ENCODE measurements at places on chromosomes 16 and 17.

DNA sequence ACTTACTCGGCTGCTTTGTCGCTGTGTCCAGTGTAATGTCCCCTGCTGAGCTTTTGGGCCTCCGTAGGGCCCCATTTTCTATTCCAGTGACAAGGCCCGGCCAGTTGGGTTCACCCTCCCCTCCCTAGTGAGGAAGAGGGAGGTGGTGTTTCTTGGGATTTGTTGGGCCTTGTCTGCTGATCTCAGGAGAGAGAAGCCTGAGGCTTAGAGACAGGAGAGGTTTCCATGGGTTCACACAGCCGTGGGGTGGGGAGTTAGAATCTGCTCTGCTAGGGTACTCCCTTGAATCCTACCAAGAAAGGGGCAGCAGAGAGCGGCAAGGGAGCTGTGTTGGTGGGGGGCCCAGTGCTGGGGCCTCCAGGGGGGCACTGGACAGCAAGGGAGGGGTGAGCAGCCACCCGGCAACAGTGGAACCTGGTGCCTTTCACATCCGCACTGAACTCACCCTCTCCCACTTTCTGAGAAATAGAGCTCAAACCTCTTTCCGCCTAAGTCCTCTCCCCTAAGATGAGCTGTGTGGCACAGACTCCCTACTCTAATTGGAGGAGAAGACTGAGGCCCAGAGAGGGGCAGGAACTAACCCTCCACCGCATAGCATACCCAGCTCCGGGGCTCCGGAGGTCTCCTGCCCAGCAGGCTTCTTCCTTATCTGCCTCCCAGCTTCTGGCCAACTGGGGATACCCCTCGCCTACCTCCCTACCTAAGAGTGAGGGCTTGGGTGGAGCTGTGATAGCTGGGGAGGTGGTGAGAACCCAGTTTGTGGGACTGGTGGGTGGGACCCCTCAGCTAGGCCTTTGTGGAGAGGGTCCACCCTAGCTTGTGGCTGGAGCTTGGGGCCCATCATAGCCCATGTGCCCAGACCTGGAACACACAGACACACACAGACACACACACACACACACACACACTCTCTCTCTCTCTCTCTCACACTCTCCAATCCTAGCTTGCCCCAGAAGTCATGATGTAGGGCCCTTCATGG is 6.8 kb downstream of the TBKBP1 start:
- no peak for DNase-seq

DNA sequence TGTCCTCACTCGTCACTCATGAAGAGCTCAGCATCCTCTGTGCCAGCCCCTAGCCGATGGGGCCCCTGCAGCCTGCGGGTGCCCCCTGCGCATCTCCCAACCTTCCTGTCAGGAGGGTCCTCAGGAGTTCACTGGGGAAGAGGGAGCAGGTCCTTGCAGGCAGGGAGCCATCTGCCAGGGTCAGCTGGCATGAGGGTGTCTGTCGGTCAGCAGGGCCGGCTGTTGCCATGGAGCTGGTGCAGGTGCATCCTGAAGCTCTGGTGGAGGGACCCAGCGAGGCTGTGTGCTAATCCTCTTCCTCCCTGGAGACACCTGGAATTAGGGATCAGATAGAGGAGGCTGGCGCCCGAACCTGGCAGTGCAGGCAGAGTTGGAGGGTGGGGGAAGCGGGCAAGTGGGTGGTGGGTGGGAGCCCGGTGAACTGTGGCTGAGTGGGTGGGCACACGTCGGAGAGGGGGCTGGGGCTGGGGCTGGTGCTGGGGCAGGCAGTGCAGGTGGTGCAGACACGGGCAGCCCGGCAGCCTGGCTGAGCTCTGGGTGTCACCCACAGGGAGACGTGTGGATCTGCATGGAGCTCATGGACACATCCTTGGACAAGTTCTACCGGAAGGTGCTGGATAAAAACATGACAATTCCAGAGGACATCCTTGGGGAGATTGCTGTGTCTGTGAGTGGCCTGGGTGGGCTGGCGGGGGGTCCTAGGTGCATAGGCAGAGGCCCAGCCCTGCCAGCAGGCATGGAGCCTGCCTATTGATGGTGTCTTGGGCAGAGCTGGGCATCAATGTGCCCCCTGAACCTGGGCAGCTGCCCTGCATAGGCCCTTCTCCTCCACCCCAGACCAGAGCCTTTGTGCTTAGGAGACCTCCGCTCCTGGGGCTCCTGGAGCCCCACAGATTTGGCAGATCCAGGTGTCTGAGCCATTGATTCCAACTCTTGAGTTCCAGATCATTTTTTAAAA is 17.4 kb downstream of the MAP2K3 start:
- DNase-seq: no peak

- DNase-seq: no peak
Measured at GRCh38 chr17:28475151-28475900, 1.9 kb downstream of the SLC13A2 start.

GRCh38 chr16:29182501-29182900 is 197.6 kb downstream of the LAT start:
- no peak for DNase-seq

- no peak for DNase-seq
Measured at GRCh38 chr17:57425431-57425830, 169.1 kb downstream of the MSI2 start.

GRCh38 chr17:81513753-81514488 is 1.3 kb upstream of the ACTG1 start:
- no peak for DNase-seq

- no peak for DNase-seq
Measured at GRCh38 chr17:43779145-43780125, 658 bp upstream of the DUSP3 start.

- no peak for DNase-seq
Measured at GRCh38 chr17:61436273-61436672, 15.9 kb upstream of the TBX4 start.

DNA sequence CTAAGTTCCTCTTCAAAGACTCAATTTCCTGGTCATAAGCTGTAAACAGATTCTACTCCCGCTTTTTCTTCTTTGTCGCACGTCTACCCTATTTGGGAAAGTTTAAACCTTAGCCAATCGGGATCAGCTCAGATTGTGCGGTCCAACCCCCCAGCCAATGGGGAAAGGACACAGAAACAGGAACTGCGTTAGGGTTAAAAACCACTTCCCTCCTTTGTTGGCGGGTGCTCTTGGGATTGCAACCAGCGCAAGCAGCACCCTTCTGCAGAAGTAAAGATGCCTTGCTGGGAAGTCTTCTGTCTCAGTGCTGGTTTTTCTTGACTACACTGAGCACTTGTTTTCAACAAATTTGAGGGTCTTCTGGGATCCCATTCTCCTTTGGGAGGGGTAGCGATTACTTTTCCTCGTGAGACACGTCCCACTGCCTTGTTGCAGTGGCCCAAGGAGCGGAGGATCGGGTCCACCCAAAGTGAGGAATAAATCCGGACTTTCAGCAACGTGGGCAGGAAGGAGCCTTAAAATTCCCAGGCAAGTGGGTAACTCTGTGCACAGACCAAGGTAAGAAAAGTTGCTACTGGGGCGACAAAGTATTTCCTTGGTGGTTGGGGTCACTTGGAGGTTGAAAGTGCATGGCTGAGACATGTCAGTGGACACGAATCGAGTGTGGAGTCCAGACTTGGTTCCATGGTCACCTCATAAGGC is 1.0 kb upstream of the YPEL3 start:
- DNase-seq: no peak

DNA sequence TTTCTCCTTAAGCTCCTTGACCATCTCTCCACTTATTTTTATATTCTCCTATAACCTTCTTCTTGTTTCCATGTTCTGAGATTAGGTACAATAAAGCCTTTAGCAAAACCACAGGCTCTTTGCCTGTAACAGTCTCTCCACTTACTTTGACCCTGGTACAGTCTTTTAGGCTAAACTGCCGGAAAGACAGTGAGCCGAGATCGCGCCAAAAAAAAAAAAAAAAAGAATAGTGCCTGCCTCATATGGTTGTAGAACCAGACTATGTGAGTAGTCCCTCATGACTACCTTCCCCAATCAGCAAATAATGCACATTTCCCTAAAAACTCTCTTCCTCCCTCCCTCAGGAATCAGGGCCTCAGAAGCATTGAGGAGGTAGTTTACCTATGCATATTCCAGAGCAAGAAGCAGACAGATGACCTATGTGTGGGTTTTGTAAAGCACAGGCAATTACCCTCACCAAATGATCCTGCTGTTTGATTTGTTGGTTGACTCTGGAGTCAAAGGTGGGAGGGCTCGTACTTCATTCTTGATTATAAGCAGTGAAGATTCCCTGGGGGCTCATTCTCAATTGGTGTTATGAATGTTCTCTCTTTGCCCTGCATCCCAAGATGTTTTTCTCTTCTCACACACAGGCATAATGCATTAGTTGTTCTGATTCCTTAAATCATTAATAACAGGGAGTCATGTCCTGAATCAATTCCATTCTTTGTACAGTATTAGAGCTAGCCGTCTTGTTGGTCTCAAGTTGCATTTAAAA is 8.9 kb upstream of the NME1 start:
- DNase-seq: no peak

- DNase-seq: no peak
Measured at GRCh38 chr16:55408661-55409060, 70.3 kb upstream of the MMP2 start.

- DNase-seq: no peak
Measured at GRCh38 chr16:79008869-79009179, 591.7 kb downstream of the MAF start.

DNA sequence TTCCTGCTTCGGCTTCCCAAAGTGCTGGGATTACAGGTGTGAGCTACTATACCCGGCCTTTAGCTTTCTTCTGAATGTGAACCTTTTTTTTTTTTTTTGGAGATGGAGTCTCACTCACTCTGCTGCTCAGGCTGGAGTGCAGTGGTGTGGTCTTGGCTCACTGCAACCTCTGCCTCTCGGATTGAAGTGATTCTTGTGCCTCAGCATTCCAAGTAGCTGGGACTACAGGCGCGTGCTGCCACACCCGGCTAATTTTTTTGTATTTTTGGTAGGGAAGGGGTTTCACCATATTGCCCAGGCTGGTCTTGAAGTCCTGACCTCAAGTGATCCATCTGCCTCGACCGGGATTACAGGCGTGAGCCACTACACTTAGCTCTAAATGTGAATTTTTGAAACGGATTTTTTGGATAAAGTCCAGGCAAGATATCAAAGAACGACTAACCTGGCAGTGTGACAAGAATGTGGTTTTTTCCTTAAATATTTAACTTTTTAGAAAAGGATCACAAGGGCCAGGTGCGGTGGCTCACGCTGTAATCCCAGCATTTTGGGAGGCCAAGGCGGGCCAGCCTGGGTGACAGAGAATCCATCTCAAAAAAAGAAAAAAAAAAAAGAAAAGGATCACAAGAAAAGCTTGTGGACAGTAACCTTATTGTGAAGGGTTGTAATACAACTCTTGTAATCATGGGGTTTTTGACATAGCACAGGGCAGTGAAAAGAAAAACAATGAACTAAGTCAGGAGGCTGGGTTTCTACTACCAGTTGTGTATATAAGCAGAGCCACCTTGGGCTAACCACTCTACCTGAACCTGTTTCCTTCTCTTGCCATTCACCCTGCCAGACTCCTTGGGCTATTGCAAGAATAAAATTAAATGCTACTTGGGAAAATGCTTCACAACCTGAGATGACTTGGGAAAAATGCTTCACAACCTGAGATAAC is 6.2 kb downstream of the BRCA1 start:
- DNase-seq: no peak

- DNase-seq: no peak
Measured at GRCh38 chr16:84610376-84610775, 7.5 kb downstream of the COTL1 start.

DNA sequence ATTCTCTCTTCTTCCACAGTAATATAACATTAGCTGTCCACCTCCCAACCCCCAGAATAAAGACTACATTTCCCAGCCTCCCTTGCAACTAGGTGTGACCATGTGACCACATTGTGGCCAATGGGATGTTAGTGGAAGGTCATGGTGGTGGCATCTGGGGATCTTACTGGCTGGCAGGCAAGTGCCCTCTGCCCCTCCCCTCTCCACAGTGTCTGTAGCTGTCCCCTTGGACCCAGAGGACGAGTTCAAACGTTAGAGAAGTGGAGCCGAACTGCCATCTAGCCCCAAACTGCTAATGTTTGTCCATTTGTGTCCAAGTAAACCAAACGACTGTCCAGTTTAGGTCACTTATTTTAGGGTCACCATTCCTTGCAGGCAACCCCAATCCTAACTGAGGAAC is 26.6 kb upstream of the KCNG4 start:
- peak; percentile 29 for DNase-seq

GRCh38 chr17:5065227-5065744 is 13.0 kb upstream of the ZFP3 start:
- no peak for DNase-seq

GRCh38 chr17:80855948-80856862 is 135.4 kb upstream of the CHMP6 start:
- no peak for DNase-seq

GRCh38 chr16:57283959-57284208 is 588 bp downstream of the PLLP start:
- DNase-seq: no peak

- no peak for DNase-seq
Measured at GRCh38 chr17:68152161-68152571, 95.7 kb upstream of the AMZ2 start.

GRCh38 chr17:79984045-79984840 is 51.4 kb downstream of the TBC1D16 start:
- no peak for DNase-seq

- no peak for DNase-seq
Measured at GRCh38 chr16:50393858-50394802, 25.3 kb upstream of the BRD7 start.

GRCh38 chr17:6681671-6682070 is 30.1 kb downstream of the C17orf100 start:
- DNase-seq: no peak

DNA sequence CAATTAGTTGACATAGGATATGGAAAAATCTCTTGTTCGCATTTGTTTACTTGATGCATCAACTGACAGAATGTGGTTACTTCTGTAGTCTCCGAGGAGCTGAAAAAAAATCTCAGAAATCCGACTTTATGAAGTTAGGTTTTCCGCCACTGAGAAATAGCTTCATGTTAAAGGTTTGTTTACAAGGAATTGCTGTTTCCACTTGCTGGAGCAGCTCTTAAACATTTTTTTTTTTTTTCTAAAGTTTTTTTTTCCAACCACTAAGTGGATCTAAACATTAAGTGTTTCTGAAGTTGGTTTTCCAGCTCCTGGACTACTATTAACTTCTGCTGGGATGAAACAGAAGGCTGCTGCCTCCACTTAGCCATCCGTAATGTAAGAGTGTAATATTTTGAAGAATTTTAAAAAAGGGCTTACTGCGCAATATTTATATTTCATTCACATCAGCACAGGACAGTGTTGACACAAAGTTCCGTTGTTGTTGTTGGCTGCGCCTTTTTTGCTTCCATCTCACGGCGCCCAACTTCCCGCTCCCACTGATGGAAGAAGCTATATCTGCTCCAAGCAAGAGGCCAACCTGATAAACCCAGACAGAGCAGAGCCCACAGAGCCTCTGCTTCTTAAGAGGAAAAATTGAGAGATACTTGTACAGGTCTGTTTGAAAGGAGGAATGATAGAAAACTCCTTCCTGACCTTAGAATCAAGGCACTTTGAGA is 167.7 kb upstream of the KCNJ16 start:
- no peak for DNase-seq

DNA sequence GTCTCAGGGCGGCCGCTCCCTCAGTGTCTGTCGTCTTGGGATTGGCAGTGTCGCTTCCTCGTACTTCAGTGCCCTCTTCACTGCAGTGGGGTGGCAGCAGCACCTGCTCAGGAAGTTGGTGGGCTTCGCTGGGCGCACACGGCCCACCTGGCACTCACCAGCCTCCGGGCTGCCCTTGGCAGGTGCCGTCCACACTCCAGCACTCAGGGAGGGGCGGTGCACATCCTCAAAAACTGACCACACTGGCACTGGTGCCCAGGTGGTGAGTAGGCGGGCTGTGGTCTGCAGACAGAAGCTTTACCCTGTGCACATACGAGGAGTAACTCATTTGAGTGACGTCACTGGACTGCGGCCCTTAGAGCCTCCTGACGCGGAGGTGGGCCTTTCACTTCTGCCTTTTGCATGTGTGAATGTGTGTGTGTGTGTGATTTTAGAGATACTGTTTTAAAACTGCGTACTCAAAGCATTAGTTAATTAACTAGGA is 94.6 kb downstream of the BANP start:
- no peak for DNase-seq

All from urinary bladder (tissue), 4 donors.